Endothelial cell of umbilical vein (primary cell): ENCODE measurements at places on chromosomes 2 and 18. TPM values are rescaled to one million over a fixed set of nuclear protein-coding genes. Genes with fewer than 3 reads are reported as not detected.

GRCh38 chr2:40466332-40466906, 14.5 kb upstream of the SLC8A1 start:
- no peak for DNase-seq

DNA sequence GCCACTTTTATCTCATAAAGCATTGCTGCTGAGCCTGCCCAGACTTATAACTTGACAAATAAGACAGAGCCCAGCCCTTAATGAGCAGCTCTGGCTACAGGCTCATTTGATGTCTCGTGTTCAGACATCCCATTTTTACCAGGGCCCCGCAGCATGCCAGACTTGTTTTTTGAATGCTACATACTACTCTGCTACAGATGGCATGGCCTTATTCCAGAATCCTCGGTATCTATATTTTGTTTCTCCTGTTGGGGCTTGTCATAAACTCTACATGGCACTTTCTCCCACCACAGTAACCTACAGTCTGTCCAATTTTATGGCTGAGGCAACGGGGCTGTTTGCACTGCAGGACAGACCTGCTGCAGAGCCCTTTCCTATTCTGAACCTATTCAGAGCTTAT, 179.0 kb upstream of the DDX18 start:
- DNase-seq: no peak

GRCh38 chr18:74376523-74376922, 60.9 kb downstream of the C18orf63 start:
- no peak for DNase-seq

- DNase-seq: peak; percentile 79
These were observed 1.2 kb downstream of the EFEMP1 start for GRCh38 chr2:55922291-55922907.

- DNase-seq: no peak
These were observed 134.8 kb upstream of the SERPINE2 start for GRCh38 chr2:224173933-224174332.

DNA sequence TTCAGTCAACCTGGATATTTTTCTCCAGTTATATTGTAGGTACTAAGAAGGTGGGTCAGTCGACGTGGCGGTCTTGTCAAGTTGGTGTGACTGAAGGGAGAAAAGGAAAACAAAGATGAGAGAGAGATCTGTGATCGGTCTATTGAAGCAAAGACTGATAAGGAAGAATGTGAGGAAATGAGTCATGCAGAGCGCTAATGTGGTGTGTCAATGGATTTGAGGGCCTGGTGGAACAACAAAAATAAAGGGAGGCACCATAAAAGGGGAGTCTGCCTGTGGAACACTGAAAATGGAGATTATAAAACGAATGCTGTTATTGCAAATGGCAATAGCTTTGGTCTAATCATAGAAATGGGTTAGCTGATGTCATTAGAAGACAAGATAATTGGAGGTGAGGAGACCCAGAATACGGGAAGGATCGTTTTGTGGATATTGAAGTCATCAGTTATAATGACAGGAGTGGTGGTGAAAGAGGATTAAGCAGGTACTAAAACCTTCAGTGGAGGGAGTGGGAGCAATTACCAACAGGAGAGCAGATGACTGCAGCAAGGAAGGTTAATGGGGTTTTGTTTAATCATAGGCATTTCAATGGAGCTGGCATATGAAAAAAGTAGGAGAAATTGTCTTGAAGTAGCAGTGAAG, 599.1 kb upstream of the FSHR start:
- DNase-seq: peak; percentile 18

- peak; percentile 82 for DNase-seq
These were observed 142.3 kb upstream of the BOD1L2 start for GRCh38 chr18:57004366-57005121.

DNA sequence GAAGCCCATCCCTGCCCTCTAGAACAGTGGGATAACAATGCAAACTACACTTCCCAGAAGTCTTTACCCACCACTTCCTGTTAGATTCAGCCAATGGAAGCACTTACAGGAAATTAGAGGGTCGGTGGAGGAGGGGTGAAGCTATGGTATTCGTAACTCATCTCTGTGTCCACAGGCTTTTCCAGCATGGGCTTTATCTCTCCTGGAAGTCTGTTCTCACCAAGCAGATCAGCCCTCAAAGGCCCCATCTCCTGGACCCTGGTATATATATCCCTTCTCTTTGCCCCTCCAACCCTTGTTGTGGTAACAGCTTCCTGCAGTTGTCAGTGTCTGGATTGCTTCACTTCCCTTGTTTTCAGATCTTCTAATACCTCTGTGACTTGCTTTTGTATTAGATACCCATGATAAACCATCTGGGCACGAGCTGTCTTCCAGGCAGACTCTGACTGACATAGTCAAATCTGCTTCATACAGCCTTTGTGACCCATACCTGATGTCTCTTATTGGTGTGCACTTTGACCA, 475.0 kb upstream of the POU3F3 start:
- no peak for DNase-seq

The FOXD4L1 gene
- 0.18 TPM in 1 of 2 replicates, not detected in the other for total RNA-seq

The DHRS9 gene
- 0.32 TPM in 1 of 2 replicates, not detected in the other for total RNA-seq

The LMAN1 gene
- total RNA-seq: 92.5 and 98.3 TPM in 2 replicates
